ENCODE measurements at places on chromosomes 5 and 9.

DNA sequence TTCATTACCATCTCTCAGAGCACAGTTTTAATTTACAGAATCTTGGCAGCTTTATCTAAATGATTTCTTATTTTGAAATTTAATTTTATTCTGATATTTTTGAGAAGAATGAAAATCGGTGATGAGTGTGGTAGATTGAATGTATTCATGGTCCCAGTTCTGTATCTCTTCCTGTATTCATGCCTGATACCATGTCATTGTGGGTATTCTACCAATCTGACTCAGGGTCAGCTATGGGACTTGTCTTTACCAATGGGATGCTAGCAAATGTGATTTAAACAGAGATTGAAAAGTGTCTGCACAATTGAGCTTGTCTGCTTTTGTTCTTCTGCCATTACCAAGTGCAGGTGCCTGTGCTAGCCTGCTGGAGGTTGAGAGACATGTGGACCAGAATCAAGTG lies 17.8 kb upstream of the ZNF618 start:
- H3K27me3 ChIP-seq: peaks cover 40% of the 10 kb centered on the region
- H3K4me1 ChIP-seq: no peaks in the 10 kb centered on the region
- H3K27ac ChIP-seq: no peak overlapping the region
- DNase-seq: no peak
- no peak overlapping the region for H3K4me3 ChIP-seq

DNA sequence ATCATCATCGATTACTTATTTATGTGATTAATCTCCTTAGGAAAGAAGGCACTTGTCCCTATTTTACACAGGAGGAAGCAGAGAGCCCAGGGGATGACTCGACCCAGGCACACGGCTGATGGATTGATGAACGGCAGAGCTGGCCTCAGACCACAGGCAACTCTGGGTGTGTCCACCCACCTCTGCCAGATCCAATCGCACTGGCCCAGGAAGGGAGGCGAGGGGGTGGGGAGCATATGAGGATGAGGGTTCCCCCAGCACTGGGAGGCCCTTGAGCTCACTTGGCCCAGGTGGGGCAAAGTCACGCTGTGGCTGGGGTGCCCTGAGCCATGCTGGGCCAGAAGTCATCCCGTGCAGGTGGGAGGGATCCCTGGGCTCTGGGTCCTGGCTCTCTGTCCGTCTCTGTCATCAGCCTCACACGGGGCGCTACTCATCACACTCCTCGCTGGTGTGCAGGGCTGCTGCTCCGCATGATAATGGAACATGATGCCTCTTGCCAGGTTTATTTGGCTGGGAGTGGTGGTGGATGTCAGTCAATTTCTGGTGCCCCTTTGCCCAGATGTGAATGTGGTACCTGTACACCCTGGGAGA lies 160.1 kb downstream of the GAPVD1 start:
- no peaks in the 10 kb centered on the region for H3K36me3 ChIP-seq
- H3K27ac ChIP-seq: no peak overlapping the region
- no peak overlapping the region for H3K4me3 ChIP-seq

DNA sequence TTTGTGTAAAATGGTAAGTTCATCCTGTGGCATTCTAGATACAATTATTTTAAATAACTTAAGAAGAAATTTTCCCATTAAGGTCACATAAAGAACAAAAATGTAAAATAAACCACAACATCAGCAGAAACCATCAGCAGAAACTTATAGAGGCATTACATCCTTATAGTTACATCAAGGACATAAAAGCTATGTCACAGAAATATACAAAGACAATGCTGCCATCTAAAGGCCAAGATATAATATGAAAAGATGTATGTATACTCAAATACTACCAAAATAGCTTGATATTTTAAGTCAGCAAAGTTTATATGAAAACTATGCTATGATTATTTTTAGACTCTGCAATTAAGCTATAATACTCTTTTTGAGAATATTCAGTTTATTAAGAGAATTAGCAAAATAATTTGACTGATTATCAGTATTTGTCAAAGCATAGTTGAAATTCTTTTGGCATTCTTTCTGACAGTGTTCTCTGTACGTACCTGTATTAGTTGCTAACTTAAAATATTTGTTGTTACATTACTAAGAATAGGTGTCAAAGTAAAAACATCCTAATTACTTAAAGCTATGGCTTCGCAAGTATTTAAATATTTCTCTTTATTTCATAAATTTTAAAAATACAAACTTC lies 36.2 kb downstream of the FBXL17 start:
- peaks cover 2% of the 10 kb centered on the region for H3K4me1 ChIP-seq
- DNase-seq: no peak
- peaks cover 4% of the 10 kb centered on the region for H3K36me3 ChIP-seq

DNA sequence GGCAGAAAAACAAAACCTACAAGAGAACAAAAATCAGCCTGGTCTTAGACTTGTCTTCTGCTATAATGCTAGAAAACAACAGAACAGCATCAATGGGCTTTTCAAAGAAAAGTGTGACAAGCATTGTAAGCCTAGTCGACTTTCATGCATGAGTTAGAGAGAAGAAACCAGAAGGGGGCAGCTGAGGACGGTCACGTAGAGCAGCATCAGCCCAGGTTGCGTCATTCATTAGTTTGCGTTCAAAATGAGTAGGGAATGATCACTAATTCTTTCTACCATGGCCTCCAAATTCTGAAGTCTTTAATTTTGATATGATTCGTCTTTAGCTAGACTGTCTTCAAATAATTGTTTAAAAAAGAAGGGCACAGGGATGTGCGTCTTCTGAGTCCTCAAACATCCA lies 4.7 kb upstream of the ISCA1 start:
- no peak for DNase-seq
- no peak overlapping the region for H3K4me3 ChIP-seq
- peaks cover 10% of the 10 kb centered on the region for H3K4me1 ChIP-seq

DNA sequence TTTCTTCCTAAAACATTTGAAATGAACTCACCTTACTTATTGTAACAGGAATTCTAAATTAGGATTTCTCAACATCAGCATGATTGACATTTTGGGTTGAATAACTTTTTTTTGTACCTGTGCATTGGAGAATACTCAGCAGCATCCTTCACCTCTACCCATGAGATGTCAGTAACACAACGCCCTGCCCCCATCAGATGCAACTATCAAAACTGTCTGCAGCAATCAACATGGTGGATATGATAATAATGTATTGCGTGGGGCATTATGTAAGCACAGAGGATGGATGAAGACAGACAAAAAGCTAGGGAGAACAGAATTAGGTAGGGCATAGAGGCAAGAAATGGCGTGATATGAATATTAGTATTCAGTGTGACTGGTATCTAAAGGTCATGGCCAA lies 94.1 kb downstream of the PLK2 start:
- no peak for DNase-seq
- H3K27me3 ChIP-seq: peaks cover 19% of the 10 kb centered on the region
- H3K27ac ChIP-seq: no peak overlapping the region
- H3K36me3 ChIP-seq: no peaks in the 10 kb centered on the region
- no peaks in the 10 kb centered on the region for H3K4me1 ChIP-seq
- H3K4me3 ChIP-seq: no peak overlapping the region

Measured in T-helper 17 cell (primary cell).